ENCODE measurements at places on chromosomes 6 and 20.

DNA sequence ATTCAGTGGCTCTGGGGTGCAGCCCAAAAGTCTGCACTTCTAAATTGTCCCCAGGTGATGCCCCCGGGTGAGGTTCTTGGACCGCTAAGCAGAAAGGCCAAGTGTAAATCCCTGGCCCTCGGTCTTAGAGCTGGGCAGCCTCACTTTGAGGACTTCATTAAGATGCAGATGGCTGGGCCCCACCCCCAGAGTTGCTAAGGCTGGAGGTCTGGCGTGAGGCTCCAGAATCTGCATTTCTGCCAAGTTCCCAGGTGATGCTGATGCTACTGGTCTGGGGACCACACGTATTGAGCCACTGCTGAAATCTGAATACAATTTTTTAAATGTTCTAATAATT lies 735 bp upstream of the SLC23A2 start:
- DNase-seq: no peak

DNA sequence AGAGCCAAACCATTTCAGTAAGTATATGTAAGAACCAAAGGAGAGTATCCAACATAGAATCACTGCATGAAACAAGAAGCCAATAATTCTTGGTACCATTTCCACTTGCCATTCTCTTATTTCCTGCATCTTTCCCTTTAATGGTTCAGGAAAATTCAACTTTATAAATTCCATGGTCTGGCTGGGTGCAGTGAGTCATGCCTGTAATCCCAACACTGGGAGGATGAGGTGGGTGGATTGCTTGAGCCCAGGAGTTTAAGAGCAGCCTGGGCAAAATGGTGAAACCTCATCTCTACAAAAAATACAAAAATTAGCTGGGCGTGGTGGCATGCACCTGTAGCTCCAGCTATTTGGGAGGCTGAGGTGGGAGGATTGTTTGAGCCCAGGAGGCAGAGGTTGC lies 21.2 kb downstream of the NHLRC1 start:
- no peak for DNase-seq

- DNase-seq: no peak
Observed at GRCh38 chr6:28865401-28866204, 58.2 kb downstream of the TRIM27 start.

GRCh38 chr20:40966103-40966502 lies 62.5 kb upstream of the TOP1 start:
- DNase-seq: no peak

All from CD4-positive, alpha-beta T cell treated with Interleukin-4 for 4 hours (primary cell).